ENCODE measurements at places on chromosomes 12 and 14. TPM values are rescaled to one million over a fixed set of nuclear protein-coding genes. Genes with fewer than 3 reads are reported as not detected.
A peak's percentile ranks its signal among the peaks of the same experiment; 100 is the strongest.

GRCh38 chr12:24133384-24133783, 183.9 kb upstream of the SOX5 start:
- DNase-seq, result no peak

PTMS gene
- 148 TPM for total RNA-seq

TDRD9 gene
- not detected for total RNA-seq

ATXN3 gene
- total RNA-seq, result 34.6 TPM

GRCh38 chr12:120833849-120834248, 70.3 kb downstream of the SPPL3 start:
- no peak for DNase-seq

OLR1 gene
- not detected for total RNA-seq

DNA sequence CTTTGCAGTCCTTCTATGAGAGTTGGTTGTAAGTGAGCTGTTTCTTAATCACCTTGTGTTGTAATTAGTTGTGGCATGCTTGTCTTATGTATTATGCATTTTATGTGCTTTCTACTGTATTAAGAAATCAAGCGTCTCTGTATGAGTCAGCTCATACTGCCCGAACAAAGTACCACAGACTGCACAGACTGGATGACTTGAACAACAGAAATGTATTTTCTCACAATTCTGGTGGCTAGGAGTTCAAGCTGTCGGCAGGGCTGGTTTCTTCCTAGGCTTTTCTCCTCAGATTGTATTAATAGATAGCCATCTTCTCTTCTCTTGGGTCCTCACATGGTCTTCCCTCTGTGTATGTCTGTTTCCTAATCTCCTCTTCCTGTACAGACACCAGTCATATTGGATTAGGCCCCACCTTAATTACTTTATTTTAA, 77.7 kb downstream of the FLRT2 start:
- peak; percentile 92 for DNase-seq
